ENCODE measurements at places on chromosomes 4 and X.

GRCh38 chr4:155761916-155762315 lies 3.1 kb downstream of the GUCY1B1 start:
- peak; percentile 92 for DNase-seq

GRCh38 chrX:135581496-135581895 lies 61.0 kb downstream of the INTS6L start:
- DNase-seq = no peak

- DNase-seq = no peak
Observed at GRCh38 chrX:24702362-24703184, 8.9 kb downstream of the POLA1 start.

DNA sequence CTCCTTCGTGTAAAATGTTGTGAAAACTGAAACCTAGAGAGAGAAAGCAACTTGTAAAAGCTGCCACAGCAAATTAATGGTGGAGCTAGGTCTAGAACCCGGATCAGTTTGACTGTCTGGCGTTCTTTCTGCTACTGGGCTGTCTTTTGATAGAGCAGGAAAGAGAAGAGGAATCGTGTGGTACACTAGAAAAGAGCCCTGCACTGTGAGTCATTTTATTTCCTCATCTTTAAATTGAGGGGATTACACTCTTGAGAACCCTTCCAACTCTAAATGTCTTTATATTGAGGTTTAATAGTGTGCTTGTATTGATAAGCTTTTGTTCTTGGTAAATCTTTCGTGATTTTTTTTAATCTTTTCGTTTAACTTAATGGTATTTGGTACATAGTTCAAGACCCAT lies 4.3 kb downstream of the WDR44 start:
- DNase-seq = no peak

GRCh38 chrX:136768469-136769084 lies 12.2 kb downstream of the ARHGEF6 start:
- DNase-seq = peak; percentile 42

DNA sequence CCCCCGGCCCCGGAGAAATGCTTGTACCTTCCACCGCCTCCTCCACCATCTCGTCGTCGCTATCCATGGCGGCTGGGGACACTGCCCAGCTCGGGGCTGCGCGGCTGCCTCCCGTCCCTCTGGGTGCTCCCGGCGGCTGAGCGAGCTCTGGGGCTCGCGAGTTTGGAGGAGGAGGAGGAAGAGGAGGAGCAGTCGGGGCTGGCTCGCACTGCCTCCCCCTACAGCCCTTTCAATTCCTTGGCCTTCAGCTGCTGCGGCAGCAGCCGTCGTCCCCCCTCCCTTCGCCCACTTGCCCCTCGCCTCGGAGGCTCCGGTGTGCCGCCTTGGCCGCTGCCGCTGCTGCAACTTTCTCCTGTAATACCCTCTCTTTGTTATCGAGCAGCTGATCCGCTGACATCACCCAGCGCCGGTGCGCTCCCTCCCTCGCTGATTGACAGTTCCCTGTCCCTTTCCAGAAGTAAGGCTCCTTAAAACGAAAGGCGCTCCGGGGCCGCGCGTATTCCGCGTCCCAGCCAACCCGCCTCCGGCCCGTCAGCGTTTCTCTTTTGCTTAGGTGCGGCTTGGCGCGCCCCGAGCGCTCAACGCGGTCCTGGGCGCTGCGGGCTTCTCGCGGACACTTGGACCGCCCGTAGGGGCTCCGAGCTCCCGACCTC lies at the start of gene SETD7:
SETD7 (minus strand) TSS at position 149 of the 653 bp plus-strand sequence; CDS start at position 67, 82 bp downstream.
- DNase-seq = peak; percentile 55

DNA sequence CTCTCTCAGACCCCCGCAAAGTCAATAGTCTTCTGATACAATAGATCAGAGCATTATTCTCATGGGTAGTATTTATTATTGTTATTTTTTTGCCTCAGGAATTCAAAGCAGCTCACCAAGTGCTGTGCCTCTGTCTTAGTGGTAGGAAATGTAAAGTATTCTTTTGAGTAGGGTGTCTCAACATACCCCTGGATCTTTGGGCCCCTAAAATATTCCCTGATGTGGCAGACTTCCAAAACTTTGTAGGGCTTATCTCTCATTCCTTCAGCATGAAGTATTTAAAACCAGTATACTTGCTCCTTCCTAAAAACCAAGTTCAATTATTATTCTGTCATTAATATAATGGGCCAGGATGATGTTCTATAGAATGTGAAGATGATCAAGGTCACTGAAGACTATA lies 115.3 kb upstream of the ZNF827 start:
- no peak for DNase-seq

GRCh38 chrX:39888730-39889129 lies 209.0 kb downstream of the BCOR start:
- DNase-seq = no peak

DNA sequence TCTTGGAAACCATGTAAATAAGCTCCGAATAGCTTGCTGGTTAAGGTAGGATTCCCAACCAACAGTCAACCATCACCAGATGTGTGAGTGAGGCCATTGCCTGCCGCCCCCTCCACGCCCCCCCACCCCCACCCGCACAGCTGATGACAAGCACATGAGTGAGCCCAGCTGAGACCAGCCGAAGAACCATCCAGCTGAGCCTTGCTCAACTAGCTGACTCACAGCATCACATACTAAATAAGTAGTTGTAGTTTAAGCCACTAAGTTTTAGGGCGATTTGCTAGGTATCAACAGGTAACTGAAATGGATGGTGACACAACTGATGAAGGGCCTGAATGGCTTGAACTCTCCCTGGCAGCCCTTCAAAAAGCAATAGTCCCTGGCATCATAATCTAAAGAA lies 1.6 kb upstream of the CCDC149 start:
- DNase-seq = no peak

DNA sequence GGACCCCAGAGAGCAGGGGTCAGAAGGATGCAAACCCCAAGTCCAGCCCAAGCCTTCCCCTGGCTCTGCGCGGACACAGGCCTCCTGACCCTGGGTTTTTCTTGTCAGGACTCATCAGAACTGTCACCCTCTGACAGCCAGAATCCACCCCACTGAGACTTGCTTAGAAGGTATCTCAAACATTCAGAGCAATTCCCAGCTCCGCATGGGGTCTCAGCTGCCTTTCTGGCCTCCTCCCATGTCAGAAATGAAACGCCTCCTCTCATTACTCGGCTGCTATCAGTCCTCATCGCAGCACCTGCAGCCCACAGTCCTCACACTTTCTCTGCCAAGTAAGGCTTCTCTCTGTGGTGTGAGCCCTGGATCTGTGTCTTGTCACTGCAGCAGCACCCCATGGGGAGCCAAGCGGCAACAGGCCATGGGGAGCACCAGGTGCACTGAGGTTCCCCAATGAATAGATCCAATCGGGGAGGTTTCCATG lies 97.8 kb downstream of the WFS1 start:
- no peak for DNase-seq

- no peak for DNase-seq
Observed at GRCh38 chrX:42946544-42947194, 168.7 kb upstream of the PPP1R2C start.

DNA sequence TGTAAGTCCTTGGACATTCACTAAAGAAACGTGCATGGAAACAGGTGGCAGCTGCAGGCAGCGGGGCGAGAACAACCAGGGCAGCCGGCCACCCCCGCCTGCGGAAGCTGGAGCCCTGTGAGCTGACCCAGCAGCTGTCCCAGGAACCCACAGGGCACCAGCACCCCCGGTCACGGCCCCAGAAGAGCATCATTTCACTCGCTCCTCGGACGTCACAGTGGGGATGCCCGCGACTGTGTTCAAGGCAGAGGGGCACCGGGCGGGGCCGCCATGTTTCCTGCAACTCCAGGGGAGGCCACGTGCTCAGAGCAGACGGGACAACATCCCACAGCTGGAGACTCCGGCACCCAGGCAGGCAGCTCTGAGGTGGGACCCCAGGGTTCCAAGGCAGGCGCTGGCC lies 45.0 kb upstream of the CPLX1 start:
- DNase-seq = no peak

- no peak for DNase-seq
Observed at GRCh38 chrX:8413279-8413678, 51.4 kb upstream of the VCX3B start.

- DNase-seq = no peak
Observed at GRCh38 chr4:85495621-85496020, 20.7 kb downstream of the ARHGAP24 start.

DNA sequence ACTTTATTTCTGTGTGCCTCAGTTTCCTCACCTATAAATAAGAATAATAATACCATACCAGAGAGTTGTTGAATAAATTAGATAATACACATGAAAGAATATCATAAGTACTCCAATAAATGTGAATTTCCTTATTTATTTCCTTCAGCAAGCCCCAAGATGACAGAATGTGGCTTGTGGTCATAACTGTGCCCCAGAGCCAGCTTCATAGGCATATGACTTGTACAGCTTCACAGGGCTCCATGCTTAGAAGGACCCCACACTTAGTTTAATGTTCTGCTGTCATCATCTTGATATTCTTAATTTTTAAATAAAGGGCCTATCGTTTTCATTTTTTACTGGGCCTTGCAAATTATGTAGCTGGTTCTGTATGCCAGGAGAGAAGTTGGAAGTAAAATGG lies 25.3 kb downstream of the VSIG4 start:
- no peak for DNase-seq

DNA sequence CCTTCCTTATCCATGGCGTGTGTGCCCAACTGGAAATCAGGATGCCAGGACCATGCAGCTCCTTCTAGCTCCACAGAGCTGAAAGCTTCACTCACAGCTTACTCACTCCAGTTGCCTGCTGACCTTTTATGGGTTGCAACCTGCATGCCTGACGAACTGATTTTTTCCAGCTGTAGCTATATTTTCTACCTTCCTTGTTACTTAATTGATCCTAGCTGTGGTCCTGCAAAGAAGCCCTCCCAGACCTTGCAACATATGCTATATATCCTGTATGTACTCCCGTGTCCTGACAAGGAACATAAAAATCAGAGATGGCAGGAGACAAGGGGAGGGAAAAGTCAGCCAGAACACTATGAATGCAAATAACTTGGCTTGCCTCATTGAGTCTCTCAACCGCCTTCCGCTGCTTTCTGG lies 135.3 kb upstream of the LDB2 start:
- peak; percentile 56 for DNase-seq

- peak; percentile 84 for DNase-seq
Observed at GRCh38 chr4:175306436-175306835, 388.3 kb downstream of the ADAM29 start.

GRCh38 chr4:35347276-35347675 lies 897.0 kb downstream of the ARAP2 start:
- no peak for DNase-seq

GRCh38 chr4:125316791-125317524 lies 2.2 kb downstream of the FAT4 start:
- DNase-seq = no peak

- DNase-seq = no peak
Observed at GRCh38 chr4:14831416-14831815, 170.9 kb upstream of the CPEB2 start.

DNA sequence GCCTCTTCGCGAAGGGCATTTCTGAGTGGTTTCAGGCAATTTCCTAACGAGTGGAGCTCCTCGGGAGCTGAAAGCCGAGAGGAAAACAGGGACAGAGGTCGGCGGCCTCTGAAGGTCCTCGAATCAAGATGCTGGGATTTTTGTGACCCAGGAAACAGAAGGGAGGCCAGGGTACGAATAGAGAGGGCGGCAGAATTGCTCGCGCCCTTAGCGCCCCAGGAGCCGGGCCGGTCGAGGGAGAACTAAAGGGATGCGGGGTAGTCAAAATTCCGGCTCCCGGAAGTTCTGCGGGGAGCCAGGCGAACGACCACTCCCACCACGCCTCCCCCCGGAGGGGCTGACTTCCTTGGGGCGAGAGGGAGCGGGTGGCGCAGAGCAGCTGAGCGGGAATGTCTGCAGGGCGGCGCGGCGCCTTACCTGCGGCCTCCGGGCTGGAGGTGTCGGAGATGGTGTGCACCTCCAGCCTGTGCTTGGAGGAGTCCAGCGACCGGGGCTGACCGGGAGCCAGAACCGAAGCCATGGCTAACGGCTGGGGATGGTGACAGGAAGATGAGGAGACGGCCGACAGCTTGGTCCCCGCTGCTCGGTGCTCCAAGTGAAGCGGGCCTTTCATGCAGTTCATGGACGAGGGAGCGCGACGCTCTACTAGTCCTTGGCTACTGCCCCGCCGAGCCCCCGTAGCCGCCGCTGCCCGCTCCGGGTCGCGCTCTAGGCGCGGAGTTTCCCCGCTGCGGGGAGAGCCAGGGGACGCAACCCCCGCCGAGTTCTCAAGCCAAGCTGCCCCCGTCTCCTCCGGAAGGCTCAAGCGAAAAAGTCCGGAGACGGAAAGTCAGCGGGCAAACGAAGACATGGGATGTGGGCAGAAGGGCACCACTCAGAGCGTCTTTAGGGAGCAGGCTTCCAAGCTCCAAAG lies 782 bp downstream of the PITX2 start:
- no peak for DNase-seq

GRCh38 chrX:73076838-73077237 lies 2.5 kb downstream of the PABPC1L2A start:
- no peak for DNase-seq

GRCh38 chr4:145957302-145957701 lies 18.7 kb upstream of the ZNF827 start:
- no peak for DNase-seq

DNA sequence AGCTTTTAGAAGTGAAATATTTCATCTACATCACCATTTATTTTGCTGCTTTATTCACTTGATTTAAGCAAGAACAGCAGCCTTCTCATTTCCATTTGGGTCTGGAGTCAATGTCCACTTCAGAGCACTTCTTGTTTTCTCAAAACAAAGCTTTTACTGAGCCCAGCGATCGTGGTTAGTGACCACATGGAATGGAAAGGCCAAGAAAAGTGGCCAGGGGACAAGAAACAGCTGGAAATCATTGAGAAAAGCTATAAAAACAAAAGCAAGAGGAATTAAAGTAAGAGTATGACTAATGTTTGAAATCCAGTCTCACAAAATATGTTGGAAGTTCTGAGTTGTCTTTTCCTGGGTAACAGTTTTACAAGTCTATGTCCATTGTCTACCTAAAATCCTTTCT lies 328.4 kb upstream of the INTU start:
- no peak for DNase-seq

GRCh38 chrX:26574234-26574633 lies 358.3 kb downstream of the MAGEB5 start:
- DNase-seq = peak; percentile 2

GRCh38 chr4:5801696-5802095 lies 90.7 kb downstream of the EVC start:
- DNase-seq = no peak

DNA sequence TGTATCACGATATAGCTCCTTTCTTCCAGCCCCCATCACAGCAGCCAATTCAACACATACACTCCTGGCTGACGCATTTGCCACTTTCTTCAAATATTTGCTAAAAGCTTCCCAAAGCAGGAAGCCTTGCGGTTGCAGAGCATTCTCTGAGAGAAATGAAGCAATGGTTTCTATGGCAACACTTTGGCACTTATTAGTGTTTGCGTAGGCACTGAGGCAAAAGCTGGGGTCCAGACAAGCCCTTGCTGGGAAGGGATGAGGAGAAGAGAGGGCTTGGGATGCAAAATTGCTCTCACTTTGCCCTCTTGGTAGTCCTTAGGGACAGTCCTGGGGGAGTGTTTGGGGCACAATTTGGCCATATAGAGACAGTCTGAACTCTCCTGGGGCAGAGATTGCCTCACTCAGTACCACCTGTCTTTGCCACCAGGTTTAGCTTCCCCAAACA lies 55.0 kb upstream of the PAK3 start:
- peak; percentile 92 for DNase-seq

All from renal cortical epithelial cell (primary cell).